Activated T-helper 1 cell treated with anti-CD3 and anti-CD28 coated beads, Interleukin-12 subunit alpha, Interleukin-12 subunit beta, Interleukin-2, Interleukin-4 antibody, amounts not matched to agents 30 ng/mL and 10 ng/mL and 1 ng/mL, durations not matched to agents 14 hours and 24 hours and 36 hours (primary cell): ENCODE measurements at places on chromosomes 2 and 18.

GRCh38 chr18:32469691-32470459 is 807 bp downstream of the GAREM1 start:
- peaks cover 70% of the 10 kb centered on the region for H3K27me3 ChIP-seq
- peaks cover 31% of the 10 kb centered on the region for H3K4me1 ChIP-seq
- no peak for DNase-seq
- H3K4me3 ChIP-seq: peak overlapping the region; percentile 81
- no peaks in the 10 kb centered on the region for H3K36me3 ChIP-seq

GRCh38 chr18:46325895-46326294 is 221.7 kb downstream of the HAUS1 start:
- no peak for DNase-seq
- peaks cover 8% of the 10 kb centered on the region for H3K4me1 ChIP-seq
- H3K27ac ChIP-seq: no peak overlapping the region

GRCh38 chr2:68468801-68469200 is 1.4 kb downstream of the APLF start:
- peaks cover 2% of the 10 kb centered on the region for H3K36me3 ChIP-seq
- peak overlapping the region; percentile 97 for H3K4me3 ChIP-seq
- H3K4me1 ChIP-seq: peaks cover 57% of the 10 kb centered on the region
- DNase-seq: no peak
- no peaks in the 10 kb centered on the region for H3K27me3 ChIP-seq
- H3K27ac ChIP-seq: peak overlapping the region; percentile 56

DNA sequence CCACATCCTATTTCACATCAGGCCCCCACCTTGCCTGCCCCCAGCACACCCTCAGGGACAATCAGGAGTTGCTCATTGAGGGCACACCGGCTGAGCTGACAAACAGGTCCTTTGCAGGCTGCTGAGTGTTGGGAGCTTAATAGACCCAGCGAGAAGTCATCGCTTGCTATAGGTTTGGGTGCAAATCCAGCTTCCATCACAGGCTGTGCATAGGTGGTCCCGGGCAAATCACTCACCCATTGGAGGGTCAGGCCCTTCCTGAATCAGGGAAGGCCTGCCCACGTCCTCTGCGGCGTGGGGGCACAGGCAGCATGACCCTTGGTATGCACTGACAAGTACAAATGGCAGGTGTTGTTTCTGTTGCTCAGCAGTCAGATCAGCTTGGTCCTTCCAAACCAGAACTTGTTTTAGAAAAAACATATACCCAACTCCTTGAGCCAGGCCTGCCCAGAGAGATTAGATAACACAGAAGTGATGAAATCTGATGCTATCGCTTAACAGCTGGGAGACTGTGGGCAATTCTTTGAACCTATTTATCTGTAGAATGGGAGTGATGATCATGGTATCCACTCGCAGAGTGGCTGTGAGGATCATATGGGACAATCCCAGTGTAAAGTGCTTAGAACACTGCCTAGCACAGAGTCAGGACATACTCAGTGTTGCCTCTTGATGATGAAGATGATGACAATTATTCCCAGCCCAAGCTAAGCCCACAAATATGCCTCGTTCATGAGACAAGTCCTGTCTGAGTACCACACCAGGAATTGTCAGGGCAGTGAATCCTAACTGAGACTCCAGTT is 34.9 kb downstream of the SMAD7 start:
- H3K4me3 ChIP-seq: no peak overlapping the region
- H3K4me1 ChIP-seq: peaks cover 36% of the 10 kb centered on the region
- peaks cover 11% of the 10 kb centered on the region for H3K36me3 ChIP-seq
- DNase-seq: no peak
- H3K27me3 ChIP-seq: no peaks in the 10 kb centered on the region

GRCh38 chr2:153812632-153813031 is 59.1 kb upstream of the GALNT13 start:
- H3K4me3 ChIP-seq: no peak overlapping the region
- H3K27me3 ChIP-seq: no peaks in the 10 kb centered on the region
- H3K27ac ChIP-seq: no peak overlapping the region
- H3K36me3 ChIP-seq: no peaks in the 10 kb centered on the region
- no peak for DNase-seq

DNA sequence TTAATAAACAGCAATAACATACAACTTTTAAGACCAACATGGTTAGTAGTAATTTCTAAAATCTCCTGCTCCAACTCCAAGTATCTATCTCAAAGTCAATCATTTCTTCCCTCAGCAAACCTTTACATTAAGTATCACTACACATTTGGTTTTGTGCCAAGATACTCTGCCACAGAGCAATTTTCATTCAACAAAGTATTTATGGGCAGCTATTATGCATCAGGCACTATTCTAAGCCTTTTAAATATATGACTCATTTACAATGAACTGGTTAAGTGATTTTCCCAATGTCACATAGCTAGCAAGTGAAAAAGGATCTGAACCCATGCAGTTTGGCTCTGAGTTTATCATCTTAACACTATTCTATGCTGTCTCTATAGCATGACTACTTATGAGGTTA is 264.3 kb downstream of the NOL4 start:
- no peak for DNase-seq
- no peaks in the 10 kb centered on the region for H3K4me1 ChIP-seq
- no peaks in the 10 kb centered on the region for H3K36me3 ChIP-seq
- no peak overlapping the region for H3K27ac ChIP-seq
- H3K27me3 ChIP-seq: no peaks in the 10 kb centered on the region

DNA sequence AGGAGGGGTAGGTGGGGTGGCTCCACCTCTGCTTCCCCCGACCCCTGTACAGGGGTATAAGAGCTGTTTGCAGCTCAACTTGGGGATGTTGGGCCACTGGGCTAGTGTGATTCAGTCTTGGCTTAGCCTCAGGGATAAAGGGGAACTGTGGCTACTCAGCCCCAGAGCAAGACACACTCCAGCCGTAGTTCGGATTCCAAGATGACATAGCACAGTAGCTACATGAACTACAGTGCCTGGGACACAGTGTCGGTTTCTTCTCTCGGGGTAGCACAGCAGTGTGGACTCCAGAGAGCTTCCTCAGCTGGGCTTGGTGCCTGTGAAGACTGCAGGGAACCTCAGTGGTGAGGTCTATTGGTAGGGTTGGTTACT is 21.1 kb downstream of the CARF start:
- no peak overlapping the region for H3K4me3 ChIP-seq
- no peaks in the 10 kb centered on the region for H3K4me1 ChIP-seq
- H3K27ac ChIP-seq: no peak overlapping the region

DNA sequence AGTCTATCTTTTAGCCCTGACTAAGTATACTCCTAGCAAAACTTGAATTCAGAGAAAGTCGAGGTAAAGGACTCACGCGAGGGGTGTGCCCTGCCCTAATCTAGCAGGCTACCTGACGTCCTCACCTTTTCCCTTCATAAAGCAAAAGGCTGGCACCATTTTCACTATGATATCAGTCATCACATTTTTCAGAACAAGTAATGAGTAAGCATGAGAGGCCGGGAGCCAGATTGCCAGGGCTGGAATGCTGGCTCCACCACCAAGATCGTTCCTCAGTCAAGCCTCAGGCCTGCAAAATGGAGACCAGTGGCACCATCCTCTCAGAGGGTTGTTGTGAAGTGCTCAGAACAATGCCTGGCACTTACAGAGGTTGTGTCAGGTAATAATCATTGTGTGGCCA is 18.7 kb upstream of the NCKAP5 start:
- DNase-seq: no peak
- H3K27me3 ChIP-seq: no peaks in the 10 kb centered on the region
- no peaks in the 10 kb centered on the region for H3K4me1 ChIP-seq
